Cardiac atrium fibroblast (primary cell): ENCODE measurements at places on chromosomes 2 and 18. TPM values are rescaled to one million over a fixed set of nuclear protein-coding genes. Genes with fewer than 3 reads are reported as not detected.

Gene HOXD11
- total RNA-seq: not detected in 2 replicates

Gene TCF7L1
- 1.6 and 2.9 TPM in 2 replicates for total RNA-seq

Gene MC2R
- not detected in 2 replicates for total RNA-seq

Gene ETAA1
- total RNA-seq: 9.6 and 12.8 TPM in 2 replicates

Gene IL1RL2
- 1.4 and 1.8 TPM in 2 replicates for total RNA-seq

Gene ATG9A
- total RNA-seq: 57.6 and 109 TPM in 2 replicates

Gene FNDC4
- total RNA-seq: 12.8 and 15.6 TPM in 2 replicates

Gene TUBA4B
- not detected in 2 replicates for total RNA-seq

Gene COA5
- 12.8 and 13.9 TPM in 2 replicates for total RNA-seq

Gene GPR75
- 0.81 TPM in 1 of 2 replicates, not detected in the other for total RNA-seq

Gene GATA6
- total RNA-seq: 61.4 and 72.6 TPM in 2 replicates

Gene SOX11
- total RNA-seq: not detected in 2 replicates

Gene PLGLB2
- 2.3 TPM in 1 of 2 replicates, not detected in the other for total RNA-seq

Gene POTEC
- not detected in 2 replicates for total RNA-seq

Gene KCNS3
- total RNA-seq: 0.18 and 7.6 TPM in 2 replicates

Gene DSG1
- total RNA-seq: not detected in 2 replicates

Gene CRYGD
- total RNA-seq: not detected in 2 replicates

Gene TTN
- under 0.01 and 0.18 TPM in 2 replicates for total RNA-seq

Gene ABCA12
- total RNA-seq: not detected in 2 replicates

Gene MOGAT1
- not detected in 2 replicates for total RNA-seq

Gene DSG4
- total RNA-seq: not detected in 2 replicates

Gene VWA3B
- total RNA-seq: not detected in 2 replicates

Gene CTAGE1
- total RNA-seq: 0.16 TPM in 1 of 2 replicates, not detected in the other
